Uterus (tissue), 4 donors: ENCODE measurements at places on chromosomes 12 and 14.

DNA sequence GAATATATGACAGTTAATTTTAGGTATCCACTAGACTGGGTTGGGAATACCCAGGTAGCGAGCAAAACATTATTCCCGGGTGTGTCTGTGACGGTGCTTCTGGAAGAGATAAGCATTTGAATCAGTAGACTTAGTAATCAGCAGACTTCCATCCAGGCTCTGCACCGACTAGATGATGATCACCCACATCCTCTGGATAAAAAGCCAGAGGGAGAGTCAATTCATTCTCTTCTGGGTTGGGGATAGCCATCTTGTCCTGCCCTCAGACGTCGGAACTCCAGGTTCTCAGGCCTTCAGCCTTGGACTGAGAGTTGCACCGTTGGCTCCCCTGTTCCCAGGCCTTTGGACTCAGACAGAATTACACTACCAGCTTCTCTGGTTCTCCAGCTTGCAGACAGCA, 168.0 kb downstream of the PHLDA1 start:
- DNase-seq = no peak

DNA sequence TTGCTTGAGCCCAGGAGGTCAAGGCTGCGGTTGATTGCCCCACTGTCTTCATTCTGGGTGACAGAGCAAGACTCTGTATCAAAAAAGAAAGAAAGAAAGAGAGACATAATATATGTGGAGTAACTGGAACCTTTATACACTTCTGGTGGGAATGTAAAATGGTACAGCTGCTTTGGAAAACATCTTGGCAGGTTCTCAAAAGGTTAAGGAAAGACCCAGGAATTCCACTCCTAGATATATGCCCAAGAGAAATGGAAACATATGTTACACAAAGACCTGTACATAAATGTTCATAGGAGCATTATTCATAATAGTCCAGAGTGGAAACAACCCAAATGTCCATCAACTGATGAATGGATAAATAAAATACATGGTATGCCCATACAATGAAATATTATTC, 7.2 kb downstream of the RBMS2 start:
- DNase-seq = no peak

GRCh38 chr14:75549169-75549568, 26.9 kb downstream of the BATF start:
- DNase-seq = no peak

DNA sequence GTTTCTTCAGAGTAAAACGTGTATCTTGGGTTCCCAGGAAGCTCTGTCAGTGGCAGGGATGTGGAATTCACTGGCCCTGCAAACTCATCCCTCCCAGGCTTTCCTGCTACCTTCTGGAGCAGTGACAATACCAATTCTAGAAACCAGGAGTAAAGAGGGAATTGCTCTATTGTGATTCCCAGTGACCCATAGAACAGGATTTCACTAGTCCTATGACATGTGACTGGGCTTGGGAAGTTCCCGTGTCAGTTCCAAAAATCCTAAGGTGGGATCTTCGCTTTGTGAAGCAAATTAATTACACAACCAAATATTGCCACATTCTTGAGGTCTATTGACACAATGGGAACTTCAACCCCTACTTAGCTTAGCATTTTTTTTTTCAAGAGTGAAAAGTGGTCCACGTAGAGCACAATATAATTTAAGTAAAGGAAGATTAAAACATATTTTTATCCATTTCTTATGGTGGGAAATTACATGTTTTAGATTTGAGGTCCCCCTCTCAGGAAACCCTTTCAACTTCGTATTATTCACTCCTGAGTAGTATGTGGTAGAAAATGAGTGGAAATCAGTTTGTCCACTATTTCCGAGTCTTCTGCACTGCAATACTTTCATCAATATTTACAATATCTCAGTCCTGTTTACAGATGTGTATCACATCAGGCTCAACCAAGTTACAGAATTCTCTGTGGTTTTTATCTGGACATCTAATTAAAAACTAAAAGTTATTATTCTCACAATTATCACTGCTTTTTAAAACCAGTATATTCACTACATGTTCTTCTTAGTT, 88.9 kb upstream of the SOX5 start:
- DNase-seq = no peak

GRCh38 chr12:92134638-92135274, 10.9 kb downstream of the BTG1 start:
- DNase-seq = no peak

DNA sequence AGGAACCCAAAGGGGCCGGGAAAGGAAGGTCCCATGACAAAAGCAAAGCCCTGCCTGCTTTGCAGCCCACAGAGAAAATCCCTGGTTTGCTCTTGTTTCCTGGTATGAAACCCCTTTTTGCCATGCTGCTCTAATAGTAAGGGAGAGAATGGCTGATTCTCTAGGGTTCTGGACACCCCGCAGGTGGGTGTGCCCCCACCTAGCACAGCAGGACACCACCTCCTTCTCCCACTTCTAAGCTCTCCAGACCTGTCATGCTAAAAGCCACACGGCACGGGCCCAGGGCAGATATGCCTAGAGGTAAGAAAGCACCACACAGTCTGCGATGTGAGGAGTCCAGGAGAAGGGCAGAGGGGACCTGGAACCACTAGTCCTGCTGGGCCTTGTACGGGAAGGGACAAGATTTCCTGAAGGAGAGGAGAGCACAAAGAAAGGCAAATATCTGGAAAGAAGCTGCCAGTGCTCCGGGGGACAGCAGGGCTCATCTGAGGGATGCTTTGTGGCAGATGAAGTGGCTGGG, 113.3 kb downstream of the BCL11B start:
- DNase-seq = no peak

GRCh38 chr12:30989754-30990153, 63.2 kb downstream of the TSPAN11 start:
- DNase-seq = no peak

DNA sequence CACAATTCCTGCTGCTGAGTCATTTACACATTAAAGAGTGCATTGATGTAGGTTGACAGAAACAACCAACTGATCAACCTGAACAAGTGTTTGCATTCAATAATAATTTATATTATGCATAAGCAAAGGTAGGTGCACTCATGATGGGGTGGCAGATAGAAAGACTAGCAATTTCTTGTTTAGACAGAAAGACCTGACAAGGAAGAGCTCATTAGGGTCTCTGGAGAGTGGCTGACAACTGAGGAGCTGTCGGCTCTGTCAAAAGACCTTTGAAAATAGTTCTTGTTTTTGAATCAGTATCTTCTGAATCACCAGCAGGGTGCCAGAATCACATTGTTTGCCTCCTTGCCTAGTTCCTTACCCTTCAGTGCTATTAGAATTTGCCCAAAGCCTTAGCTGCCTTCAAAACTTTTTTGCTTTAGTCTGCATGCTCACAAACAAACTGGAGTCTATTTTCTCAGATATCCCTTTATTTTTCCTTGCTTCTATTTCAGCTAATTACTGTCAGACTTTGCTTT, 234.7 kb downstream of the BTG1 start:
- DNase-seq = no peak

GRCh38 chr14:68952531-68953195, 26.4 kb downstream of the ACTN1 start:
- peak; percentile 68 for DNase-seq

DNA sequence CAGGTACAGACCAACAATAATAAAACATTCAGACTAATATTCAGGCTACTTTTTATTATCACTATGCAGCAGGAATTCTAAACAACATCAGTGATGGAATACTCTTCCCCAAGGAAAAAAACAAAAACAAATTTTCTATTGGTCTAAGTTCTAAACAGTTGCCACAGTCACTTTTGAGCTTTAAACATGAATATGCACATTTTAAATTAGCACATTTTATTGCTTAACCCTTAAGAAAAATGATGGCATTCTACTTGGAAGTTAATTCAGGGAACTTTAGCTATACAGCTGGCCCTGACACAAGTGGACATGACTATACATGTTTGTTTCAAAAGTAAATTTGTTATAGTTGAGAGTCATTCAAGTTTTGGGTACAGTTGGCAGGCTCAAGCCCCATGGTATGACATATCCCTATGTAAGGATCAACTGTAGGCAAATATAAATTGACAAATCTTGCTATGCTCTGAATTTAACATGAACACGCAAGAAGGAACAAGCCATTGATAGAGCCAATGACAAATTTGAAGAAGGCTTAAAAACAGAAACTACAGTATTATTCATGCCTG, 224.3 kb upstream of the AMIGO2 start:
- DNase-seq = no peak

GRCh38 chr12:76539727-76540126, 19.8 kb downstream of the OSBPL8 start:
- no peak for DNase-seq

DNA sequence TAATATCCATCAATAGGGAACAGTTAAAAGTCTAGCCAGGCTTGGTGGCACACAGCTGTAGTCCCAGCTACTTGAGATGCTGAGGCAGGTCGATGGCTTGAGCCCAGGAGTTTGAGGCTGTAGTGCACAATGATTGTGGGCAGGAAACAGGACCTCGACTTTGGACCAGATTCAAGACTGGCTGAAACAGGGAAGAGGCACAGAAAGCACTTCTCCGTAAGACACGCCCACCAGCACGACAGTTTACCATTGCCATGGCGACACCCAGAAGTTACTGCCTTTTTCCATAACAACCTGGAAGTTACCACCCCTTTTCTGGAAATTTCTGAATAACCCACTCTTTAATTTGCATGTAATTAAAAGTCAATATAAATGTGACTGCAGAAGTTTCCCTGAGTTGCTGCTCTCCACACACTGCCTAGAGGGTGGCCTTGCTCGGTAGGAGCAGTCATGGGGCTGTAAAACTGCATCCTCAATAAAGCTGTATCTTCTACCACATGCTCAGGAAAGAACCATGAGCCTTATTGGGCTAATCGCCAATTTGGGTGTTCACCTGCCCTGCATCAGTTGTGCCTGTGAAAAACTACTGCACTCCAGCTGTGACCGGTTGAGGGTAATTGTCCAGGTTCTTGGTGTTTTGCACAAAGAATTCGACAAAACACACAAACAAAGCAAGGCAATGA, 4.6 kb upstream of the LRRC23 start:
- DNase-seq = no peak

DNA sequence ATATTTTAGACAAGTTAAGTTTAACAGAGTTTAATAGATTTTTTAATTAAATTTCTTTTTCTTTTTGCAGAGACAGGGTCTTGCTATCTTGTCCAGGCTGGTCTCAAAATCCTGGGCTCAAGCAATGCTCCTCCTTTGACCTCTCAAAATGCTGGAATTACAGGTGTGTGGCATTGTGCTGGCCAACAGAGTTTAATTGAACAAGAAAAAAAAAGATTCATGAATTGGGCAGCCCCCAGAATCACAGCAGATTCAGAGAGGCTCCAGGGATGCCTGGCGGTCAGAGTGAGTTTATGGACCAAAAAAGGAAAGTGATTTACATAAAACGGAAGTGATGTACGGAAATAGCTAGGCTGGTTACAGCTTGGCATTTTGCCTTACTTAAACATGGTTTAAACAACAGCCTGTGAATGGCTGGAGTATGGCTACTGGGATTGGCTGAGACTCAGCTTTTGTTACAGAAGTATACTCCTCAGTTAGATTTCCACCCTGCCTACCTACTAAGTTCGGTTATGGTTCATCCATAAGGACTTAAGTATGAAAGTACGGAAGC, 14.5 kb upstream of the TESPA1 start:
- no peak for DNase-seq
